ENCODE measurements at places on chromosomes 5 and 9.

- DNase-seq = peak; percentile 65
Measured at GRCh38 chr9:126307322-126308061, 19.1 kb upstream of the MVB12B start.

- DNase-seq = no peak
Measured at GRCh38 chr9:382383-382782, 167.7 kb downstream of the DOCK8 start.

GRCh38 chr9:135711391-135711790 lies 9.4 kb downstream of the KCNT1 start:
- DNase-seq = no peak

GRCh38 chr5:76851728-76852369 lies 2.0 kb downstream of the S100Z start:
- no peak for DNase-seq

DNA sequence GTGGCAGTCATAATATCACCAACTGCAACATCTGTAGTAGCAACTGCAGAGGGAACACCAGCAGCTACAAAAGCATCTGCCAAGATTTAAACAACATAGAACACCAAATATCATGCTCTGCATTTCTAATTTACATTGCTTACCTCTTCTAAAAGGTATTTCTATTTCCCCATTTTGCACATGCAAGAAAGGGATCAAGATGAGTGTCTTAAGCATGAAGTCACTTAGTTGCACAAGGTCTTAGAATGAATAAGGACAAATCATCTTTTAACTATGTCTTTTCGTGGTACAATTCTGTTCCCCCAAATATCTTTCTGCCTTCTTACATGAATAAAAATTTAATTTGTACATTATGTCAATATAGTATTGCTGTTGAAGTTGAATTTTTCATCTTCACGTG lies 1746.4 kb downstream of the EFNA5 start:
- no peak for DNase-seq

GRCh38 chr5:9239626-9240025 lies 306.2 kb downstream of the SEMA5A start:
- no peak for DNase-seq

GRCh38 chr5:124651663-124652513 lies 94.6 kb downstream of the ZNF608 start:
- DNase-seq = peak; percentile 43

- DNase-seq = no peak
Measured at GRCh38 chr9:105127863-105128220, 116.6 kb upstream of the SLC44A1 start.

GRCh38 chr5:94308442-94308841 lies 310.0 kb downstream of the KIAA0825 start:
- DNase-seq = no peak

GRCh38 chr9:119662329-119662728 lies 293.1 kb upstream of the BRINP1 start:
- no peak for DNase-seq

DNA sequence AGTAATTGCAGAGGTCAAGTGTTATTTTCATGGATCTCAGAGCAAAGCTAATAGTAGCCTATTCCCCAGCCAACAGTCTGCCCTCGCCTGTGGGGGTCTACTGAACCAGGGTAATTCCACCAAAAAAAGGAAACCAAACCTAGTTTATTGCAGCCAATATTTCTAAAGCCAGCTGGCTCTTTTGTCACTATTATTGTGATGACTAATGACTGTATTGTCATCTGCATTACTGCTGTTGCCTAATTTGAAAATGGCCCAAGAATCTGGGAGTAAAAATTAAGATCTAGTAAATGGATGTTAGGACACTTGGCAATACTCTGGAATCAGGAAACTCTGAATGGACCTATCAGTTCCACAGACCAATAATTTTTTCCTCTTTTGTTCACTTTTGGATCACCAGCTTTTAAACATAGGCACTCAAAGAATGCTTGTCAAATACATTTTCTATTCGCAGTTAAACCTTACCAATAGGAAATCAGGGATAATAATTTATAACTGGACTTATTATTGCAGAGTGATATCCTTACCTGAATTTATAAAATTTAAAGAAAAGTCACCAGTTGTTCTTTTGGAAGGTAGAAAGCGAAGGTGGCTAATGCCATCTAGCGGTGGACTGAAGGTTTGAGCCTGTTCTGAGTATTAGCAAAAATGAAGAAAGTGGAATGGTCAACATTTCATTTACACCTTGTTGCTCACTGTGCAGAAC lies 69.2 kb downstream of the SYK start:
- DNase-seq = no peak

- no peak for DNase-seq
Measured at GRCh38 chr5:153711755-153712154, 221.3 kb downstream of the GRIA1 start.

- DNase-seq = no peak
Measured at GRCh38 chr9:126146254-126147145, 180.1 kb upstream of the MVB12B start.

DNA sequence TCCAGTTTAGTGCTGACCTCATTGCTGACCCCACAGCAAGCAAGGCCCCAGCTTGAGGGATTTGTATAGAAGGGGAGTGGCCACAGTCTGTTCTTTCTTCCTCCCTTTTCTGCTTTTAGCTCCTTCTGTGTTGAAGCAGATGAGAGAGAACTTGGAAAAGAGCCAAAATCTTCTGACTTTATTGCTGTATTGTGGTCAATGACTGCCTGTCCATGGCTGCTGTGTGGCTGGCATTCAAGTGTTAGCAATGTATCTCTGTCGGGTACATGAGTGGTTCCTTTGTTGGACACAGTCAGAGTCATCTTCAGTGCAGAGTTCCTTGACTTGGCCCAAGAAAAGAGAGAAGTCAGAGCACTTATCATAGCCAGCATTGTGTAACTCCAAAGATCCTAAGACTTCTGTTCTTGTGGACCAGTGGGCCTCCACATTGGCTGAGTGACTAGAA lies 154.1 kb downstream of the LRRC70 start:
- DNase-seq = peak; percentile 7

DNA sequence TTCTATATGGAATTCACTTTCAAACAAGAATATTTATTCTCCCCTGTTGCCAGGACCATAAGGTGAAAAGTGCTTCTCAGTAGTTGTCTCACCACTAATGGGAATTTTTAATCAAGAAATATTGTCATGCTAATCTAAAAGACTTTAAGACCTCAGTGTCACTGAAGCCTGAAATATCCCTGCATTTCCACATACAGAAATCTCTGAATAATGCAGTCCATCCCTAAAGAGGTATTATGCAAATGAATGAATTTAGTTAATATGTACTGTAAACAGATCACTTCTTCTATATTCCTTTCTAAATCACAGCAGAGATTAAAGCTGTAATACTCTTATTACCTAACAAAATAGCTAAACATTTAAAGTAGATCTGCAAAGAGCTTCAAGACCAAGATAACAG lies 531.1 kb upstream of the CDH6 start:
- DNase-seq = no peak

DNA sequence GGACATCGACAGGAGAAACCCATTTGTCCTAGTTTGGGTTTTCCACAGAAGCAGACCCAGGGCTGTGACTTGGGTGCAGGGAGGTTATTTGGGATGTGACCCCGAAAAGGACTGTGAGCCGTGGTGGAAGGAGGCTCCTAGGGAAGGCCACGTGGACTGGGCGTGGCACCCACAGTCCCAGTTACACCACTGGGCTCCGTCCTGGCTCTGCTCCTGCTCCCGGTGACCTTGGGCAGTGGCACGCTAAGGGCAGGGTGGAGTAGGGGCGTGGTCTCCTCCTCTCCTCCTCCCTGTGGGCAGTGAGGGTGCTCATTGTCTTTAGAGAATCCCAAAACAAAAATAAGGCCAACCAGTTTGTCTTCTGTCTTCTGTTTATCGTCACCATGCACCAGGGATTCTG lies 190.1 kb downstream of the GADD45G start:
- no peak for DNase-seq

DNA sequence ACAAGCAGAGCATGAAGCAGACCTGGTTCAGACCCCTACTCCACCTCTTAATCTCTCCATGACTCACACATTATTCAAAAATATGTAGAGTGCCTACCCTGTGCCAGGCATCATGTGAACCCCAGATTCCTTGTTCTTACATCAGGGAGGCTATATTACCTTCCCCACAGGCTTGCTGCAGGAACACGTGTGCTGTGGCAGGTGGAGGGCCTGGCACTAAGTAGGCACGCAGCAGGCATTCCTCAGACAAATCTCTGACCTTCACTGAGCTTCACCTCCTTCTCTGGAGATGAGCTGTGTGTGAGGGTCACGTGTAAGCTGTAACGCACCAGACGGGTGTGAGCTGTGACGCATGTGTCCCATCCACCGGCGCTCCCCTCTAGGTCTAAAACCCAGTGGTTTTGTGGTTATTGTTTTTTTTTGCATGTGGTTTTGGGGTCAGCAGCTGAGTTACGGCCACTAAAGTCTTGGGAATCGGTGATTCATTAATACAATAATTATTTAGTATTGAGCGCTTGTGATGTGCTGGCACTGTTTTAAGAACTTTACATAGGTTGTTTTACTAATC lies 30.3 kb downstream of the ANGPTL2 start:
- DNase-seq = no peak

DNA sequence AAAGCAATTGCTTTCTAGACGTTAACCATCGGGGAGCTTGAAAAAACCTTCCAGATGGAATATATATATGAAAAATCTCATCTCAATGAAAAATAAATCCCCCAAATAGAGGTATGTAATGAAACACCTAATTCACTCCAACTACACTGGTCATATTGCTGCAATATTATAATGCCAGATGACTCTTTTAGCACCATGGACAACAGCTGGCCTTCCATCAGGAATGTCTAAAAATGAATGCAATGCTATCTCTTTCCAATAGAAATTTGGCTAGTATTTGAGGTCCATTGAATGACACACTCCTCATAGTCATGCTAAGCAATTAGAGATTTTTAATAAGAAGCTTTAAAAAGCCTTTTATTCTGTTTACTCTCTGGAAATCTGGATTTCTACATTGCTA lies 340.2 kb upstream of the BRINP1 start:
- DNase-seq = no peak

DNA sequence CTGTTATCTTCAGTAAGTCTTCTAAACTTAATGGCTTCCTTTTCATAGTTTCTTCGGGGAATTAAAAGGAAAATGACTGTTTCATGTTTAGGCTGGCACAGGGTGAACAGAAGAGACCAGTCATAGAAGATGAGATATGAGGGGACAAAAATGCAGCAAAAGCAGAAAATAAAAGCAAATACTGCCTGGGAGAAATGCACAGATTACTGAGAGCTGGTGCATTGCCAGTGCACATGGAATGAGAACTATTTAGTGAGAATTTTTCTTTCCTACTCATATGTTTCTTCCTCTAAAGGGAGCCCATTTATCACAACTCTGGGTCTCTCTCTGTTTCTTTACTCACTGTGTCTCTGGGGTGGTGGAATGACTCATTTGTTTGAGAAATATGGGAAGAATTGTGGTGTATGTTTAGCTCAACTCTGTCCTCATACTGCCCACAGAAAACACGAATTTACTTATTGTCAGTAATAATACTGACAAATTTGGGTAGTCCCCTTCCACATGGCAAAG lies 25.9 kb upstream of the ANKRD55 start:
- DNase-seq = no peak

- DNase-seq = no peak
Measured at GRCh38 chr9:136514022-136514714, 31.3 kb upstream of the SEC16A start.

GRCh38 chr5:103108086-103108485 lies 11.9 kb downstream of the GIN1 start:
- DNase-seq = no peak

- DNase-seq = no peak
Measured at GRCh38 chr5:91020065-91020800, 362.9 kb downstream of the ARRDC3 start.

DNA sequence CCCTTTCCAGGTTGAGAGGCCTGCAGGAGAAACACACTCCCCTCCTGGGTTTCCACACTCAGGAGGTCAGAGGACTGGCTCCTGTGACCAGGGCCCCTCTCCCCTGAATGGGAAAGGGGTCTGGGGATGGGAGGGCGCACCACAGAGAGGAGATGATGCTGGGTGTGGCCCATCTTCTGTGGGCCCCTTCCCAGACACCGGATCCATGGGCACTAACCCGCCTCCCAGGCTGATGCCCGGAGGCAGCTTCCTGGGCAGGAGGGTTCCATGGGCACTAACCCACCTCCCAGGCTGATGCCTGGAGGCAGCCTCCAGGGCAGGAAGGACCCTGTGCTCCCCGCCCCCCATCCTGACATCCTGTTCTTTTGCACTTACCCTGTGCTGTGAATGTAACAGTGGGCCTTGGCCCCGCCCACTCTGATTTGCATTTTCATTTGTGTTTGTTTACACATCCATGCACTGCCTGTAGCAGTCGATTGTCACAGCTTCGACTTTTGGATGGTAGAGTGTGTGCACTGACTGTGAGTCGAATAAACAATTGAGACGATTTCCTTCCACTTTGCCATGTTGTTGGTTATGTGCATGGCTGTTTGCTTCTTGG lies 9.3 kb upstream of the DOLPP1 start:
- no peak for DNase-seq

DNA sequence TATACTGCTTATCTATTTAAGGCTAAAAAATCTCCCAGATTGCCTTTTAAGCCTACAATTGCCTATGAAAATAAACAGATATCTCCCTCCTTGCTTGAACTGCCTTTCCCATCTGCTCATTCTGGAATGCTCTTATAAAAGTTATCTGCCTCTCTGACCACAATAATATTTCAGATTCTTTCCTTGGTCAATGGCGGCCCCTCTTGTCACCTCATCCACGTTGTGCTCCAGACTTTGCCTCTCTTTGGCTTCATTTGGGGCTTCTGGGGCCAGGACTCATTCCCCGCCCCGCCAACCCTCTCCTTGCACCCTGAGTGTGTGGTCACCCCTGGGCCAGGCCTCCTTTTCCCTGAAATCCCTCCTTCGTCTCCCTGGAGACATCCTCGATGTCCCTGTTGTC lies 110.0 kb upstream of the RPS23 start:
- no peak for DNase-seq

DNA sequence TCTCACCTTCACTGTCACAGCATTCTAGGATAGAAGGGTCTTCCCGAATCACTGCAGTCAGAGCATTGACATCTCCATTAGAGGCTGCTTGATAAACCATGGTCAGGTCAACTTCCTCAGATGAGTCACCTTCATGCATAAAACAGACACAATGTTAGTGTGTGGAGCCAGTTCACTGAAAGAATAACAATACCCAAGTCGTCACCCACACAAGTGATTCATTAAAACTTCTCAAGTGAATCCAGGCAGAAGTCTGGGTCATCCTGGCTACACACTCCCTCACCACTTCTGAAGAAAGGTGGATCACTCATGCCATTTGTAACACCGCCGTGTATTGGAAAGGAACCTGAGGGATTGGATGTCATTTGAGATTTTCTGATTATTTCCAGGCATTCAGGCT lies 49.6 kb downstream of the ANKRD55 start:
- no peak for DNase-seq

GRCh38 chr5:6158974-6159831 lies 219.1 kb downstream of the MED10 start:
- no peak for DNase-seq

- no peak for DNase-seq
Measured at GRCh38 chr5:79983618-79984017, 7.4 kb downstream of the MTX3 start.

DNA sequence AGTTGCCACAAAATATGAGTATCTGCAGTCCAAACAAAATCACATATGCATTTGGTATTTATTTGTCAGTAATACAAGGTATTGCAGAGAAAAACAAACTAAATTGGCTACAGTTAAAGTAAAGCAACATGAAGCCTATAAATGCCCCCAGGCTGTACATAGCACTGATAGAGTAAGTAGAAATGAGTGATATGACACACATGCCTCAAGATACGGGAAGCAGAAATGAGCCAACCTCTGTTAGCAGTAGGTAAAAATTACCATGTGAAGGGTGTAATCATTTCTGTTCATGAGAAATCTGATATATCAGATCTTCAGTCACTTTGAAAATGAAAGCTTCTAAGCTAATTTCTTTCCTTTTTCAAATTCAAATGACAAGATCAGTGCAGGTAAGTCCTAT lies 131.1 kb downstream of the CHSY3 start:
- DNase-seq = no peak
